ENCODE measurements at places on chromosomes 4 and X.

DNA sequence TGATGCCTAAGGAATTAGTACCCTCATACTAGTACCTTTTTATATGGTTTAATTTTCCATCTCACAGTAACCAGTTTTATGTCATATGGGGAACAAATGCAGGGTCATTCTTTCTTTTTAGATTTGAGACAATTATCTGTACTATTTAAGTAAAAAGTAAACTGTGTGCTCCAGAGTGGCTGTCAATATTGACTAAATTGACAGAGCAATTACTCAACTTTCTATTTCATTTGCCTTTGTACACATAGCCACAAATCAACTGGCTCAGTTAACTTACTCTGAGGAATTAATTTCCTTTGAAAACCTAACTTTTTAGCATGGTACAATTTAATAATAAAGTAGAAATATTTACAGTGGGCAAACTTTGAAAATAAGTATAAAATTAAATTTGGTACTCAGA, 28.5 kb upstream of the TEX13C start:
- DNase-seq: no peak

DNA sequence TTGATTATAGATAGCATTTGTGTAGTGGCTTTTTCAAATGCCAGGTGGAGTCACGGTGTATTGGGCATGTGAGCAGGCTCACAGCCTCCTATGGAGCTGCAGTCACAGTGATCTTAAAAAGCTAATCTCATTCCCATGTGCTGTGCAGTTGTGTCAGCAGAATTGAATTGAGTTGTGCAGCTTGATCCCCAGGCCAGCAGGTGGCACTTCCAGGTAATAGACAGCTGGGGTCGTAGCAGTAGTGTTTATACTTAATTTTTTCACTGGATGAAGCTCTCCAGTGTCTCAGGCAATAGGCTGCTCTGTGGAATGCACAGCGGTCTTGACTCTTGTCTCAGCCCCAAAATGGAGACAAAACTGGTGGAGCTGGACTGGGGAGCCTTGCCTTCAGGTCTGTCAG, 1028.1 kb downstream of the SH3BGRL start:
- DNase-seq: no peak

GRCh38 chr4:78483811-78484210, 67.8 kb upstream of the ANXA3 start:
- no peak for DNase-seq

- no peak for DNase-seq
Observed at GRCh38 chr4:72555377-72555831, 13.6 kb downstream of the ADAMTS3 start.

DNA sequence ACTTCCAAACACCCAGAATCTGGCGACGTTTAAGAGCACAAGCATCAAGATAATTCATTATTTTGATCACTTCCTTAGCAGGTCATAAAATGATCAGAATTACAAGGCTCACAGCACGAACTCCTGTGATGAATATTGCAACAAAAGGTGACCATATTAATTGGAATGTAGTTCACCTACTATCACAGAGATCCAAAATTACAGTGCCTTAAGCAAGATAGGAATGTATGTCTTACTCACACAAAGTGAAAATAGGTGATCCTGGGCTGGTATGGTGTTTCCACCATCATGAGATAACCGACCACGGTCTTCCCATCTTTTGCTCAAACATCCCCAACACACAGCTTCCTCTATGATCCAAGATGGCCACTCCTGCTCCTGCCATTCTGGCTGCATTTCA, 131.2 kb downstream of the SCFD2 start:
- no peak for DNase-seq

GRCh38 chr4:174999407-174999806, 81.2 kb downstream of the ADAM29 start:
- no peak for DNase-seq

GRCh38 chrX:101550751-101551379, 518 bp downstream of the ARMCX1 start:
- DNase-seq: no peak

GRCh38 chrX:136183917-136184316, 36.6 kb downstream of the FHL1 start:
- no peak for DNase-seq

DNA sequence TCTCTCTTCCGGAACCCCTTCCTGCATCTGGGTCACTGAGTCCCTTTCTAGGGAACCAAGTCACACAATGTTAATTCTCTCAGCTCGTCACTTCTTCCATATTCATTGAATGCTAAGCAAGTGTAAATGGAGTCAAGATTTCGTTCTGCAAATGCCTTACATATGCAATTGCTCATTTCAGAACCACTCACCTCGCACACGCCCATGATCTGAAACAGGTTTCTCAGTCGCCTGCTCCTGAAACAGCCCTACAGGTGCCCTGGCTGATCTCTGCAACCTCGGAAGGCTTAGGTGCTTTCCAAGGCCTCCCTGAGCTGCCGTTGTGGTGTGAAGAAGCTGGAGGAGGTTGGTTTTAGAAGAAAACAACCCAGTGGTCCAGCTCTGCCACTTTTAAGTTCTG, 100.8 kb upstream of the MSX1 start:
- no peak for DNase-seq

DNA sequence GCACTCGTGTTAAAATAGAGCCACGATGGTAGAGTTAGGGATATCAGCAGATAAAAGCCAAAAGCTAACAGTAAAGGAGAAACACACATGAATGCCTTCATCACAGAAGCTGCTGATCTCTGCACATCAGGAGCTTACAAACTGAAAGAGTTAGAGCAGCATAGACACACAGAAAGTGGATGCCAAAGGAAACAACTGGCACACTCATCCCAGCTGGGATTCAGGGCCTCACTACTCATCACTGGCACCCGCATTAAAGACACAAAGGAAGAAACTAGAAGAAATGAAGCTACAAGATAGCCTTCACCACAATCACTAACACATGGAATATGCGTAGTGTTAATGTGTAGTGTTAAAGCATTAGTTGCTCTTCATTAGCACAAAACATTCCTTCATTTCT, 156.4 kb upstream of the TBL1X start:
- no peak for DNase-seq

GRCh38 chrX:66015152-66015831, 24.6 kb downstream of the VSIG4 start:
- DNase-seq: no peak

DNA sequence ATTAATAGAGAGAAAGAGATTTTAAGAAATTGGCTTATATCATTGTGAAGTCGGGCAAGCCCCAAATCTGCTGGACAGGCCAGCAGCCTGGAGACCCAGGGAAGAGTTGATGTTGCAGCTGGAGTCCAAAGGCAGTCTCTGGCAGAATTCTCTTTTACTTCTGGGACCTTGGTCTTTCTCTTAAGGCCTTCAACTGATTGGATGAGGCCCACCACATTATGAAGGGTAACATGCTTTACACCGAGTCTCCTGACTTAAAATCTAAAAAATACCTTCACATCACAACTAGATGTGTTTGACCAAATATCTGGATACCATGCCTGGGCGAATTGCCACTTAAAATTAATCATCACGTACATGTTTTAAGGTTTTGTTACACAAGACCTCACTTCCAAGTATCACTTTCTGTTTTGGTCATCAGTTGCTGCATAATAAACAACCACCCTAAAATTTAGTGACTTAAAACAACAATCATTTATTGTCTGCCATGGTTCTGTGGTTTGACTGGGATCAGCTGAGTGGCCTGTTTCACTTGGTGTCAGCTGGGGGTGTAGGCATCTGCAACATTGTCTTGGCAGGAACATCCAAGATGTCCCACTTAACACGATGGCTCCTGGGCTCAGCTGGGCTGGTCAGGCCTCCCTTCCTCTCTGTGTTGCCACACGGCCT, 3.4 kb downstream of the CD38 start:
- DNase-seq: no peak

- no peak for DNase-seq
Observed at GRCh38 chrX:23304881-23305280, 29.8 kb upstream of the PTCHD1 start.

DNA sequence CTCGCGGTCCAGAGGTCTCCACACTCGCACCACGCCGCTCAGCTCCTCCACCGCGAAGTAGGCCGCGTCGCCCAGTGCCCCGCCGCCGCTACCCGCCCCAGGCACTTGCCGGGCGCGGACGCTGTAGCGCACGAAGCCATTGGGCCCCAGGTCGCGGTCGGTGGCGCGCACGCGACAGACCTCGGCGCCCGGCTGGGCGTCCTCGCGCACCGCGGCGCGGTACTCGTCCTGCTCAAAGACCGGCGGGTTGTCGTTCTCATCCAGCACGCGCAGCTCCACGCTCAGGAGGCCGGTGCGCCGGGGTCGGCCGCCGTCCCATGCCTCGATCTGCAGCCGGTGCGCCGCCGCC, 1.4 kb downstream of the DCHS2 start:
- no peak for DNase-seq

GRCh38 chr4:56469489-56470210, 2.2 kb downstream of the SRP72 start:
- no peak for DNase-seq

DNA sequence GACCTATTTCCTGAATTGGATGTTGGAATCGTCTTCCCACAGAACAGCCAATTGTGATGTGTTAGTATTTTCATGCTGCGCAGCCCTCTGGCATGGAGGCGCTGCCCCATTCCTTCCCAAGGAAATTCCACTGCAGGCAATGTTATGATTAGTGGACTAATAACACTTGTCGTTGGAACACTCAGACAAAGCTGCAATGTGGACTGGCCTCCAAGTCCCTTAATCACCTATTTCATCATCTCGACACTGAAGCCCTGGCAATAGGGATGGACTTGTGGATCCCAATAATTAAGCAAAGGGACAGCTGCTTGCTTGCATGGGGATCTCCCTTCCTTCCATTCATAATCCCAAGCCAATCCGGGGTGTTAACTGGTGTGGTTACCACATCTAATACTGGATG, 78.8 kb upstream of the PLAC1 start:
- no peak for DNase-seq

DNA sequence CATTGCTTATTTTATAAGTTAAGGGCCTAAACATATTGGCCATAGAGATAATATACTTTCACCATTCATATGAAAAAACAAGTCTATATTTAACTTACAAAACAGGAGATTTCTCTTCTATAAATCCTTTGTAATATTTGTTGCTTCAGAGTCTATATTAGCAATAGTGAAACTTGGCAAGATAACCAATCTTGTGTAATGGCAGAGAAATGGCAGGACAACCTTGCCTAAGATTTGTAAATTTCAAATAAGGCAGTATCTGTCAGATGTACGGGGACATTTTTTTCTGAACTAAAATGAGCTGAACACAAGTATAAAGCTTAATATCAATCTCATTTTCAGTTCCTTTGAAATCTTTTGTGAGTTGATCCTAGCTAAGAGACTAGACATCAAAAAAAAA, 17.8 kb upstream of the CPEB2 start:
- DNase-seq: no peak

GRCh38 chrX:53421772-53422085, 725 bp downstream of the SMC1A start:
- DNase-seq: no peak

DNA sequence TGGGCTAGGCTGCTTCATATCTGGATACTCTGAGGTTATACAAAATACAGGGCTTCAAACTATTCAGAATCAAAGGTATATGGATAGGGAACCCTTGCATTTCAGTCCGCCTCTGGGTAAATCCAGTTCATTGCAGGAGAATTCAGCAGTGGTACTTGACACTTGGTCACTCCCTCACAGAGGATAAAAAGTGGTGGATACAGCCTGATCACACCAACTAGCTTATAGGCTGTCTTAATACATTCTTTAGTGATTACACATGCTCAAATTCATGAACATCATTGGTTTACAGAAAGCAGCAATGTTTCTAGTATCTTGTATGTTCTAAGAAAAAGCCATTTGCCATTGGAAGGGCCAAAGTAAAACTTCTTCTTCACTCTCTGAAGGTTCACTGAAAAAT, 104.8 kb upstream of the PDE5A start:
- DNase-seq: no peak

- no peak for DNase-seq
Observed at GRCh38 chr4:82799006-82799881, 648 bp upstream of the SCD5 start.

GRCh38 chrX:13688384-13688957, 457 bp upstream of the RAB9A start:
- DNase-seq: no peak

- DNase-seq: no peak
Observed at GRCh38 chrX:127390316-127390715, 570.8 kb downstream of the PRR32 start.

DNA sequence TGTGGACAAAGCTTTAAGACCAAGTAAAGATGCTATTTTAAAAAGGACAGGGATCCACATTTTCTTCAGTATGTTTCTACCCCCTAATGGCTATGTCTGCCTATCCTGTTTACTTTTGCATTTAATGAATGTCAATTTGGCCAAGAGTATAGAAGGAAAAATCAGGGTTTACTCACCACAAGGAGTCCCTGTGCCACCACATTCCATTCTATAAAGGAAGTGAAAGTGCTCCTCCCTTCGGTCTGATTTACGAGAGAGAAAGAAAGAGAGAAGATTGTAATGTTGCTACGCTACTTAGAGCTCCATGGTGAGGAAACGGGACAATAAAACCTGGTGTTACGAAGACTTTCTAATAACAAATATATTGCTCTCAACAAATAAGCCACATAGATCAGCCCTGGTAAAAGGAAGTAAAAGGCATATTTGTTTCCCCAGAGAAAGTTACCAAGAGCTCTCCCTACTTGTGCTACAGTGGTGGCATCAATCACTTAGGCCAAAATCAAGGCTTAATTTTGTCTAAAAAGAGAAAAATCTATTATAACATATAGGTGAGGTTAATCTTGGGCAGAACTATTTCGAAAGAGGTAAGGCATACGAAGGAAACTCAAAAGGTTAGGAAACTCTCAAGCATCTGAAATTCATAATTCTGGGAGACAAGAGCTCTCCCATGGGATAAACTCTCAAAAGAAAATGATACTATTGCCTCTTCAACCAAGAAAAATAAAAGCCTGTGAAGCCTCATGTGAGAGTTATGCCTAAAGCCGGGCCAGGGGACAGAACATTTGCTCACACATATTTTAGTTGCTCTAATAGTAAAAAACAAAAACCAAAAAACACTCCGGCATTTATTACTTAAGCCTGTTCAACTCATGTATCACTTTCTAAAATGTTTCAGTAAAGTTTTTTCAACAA, 29.5 kb downstream of the TAPT1 start:
- DNase-seq: no peak

DNA sequence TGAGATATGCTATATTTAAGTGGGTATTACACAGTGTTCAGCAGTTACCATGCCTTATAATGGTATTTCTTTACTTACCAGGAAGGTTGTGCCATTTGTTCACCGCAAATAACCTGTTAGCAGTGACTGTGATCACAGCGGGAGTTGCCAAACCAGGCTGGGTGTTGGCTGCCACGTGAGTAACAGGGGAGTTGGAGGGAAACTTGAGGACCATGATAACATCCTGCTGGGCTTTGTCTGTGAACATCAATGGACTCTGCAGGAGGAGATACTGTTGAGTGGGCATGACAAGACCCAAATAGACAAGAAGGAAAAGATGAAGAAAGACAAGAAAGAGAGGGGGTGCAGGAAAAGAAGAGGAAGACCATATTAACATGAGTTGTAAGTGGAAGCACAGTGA, 242.9 kb downstream of the DCLK2 start:
- DNase-seq: no peak

GRCh38 chr4:156512622-156513021, 459.0 kb downstream of the PDGFC start:
- DNase-seq: no peak

- DNase-seq: no peak
Observed at GRCh38 chr4:148116969-148117368, 325.2 kb downstream of the NR3C2 start.

- no peak for DNase-seq
Observed at GRCh38 chr4:183838987-183839712, 66.0 kb upstream of the STOX2 start.

GRCh38 chrX:106599411-106599810, 12.4 kb upstream of the RADX start:
- DNase-seq: no peak

GRCh38 chrX:13752646-13753045, 18.1 kb downstream of the OFD1 start:
- DNase-seq: no peak

All from thoracic aorta (tissue), 2 donors.